Hematopoietic multipotent progenitor cell treated with erythropoietin and hydrocortisone succinate and interleukin-3 and kit ligand, for 4 days (in vitro differentiated cells): ENCODE measurements at places on chromosomes 6 and 20.
A peak's percentile ranks its signal among the peaks of the same experiment; 100 is the strongest.

DNA sequence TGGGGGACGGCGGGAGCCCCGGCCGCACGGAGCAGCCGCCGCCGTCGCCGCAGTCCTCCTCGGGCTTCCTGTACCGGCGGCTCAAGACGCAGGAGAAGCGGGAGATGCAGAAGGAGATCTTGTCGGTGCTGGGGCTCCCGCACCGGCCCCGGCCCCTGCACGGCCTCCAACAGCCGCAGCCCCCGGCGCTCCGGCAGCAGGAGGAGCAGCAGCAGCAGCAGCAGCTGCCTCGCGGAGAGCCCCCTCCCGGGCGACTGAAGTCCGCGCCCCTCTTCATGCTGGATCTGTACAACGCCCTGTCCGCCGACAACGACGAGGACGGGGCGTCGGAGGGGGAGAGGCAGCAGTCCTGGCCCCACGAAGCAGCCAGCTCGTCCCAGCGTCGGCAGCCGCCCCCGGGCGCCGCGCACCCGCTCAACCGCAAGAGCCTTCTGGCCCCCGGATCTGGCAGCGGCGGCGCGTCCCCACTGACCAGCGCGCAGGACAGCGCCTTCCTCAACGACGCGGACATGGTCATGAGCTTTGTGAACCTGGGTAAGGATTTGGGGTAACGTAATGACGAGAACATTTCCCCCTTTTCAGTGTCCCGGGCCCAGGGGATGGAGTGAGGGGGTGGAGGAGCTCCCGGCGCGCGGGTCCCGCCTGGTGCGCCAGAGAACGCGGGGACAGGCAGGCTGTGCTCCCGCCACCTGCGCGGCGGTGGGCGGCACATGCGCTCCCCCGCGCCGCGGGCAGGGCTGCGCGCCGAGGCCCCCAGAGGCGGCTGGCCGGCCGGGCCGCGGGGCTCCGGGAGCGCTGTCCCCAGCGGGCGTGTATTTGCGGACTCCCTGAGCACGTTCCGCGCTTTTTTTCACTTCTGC is 1.4 kb downstream of the BMP6 start:
- DNase-seq, result peak; percentile 40

- no peak for DNase-seq
These were observed 28.9 kb downstream of the SNX5 start for GRCh38 chr20:17939622-17940223.

DNA sequence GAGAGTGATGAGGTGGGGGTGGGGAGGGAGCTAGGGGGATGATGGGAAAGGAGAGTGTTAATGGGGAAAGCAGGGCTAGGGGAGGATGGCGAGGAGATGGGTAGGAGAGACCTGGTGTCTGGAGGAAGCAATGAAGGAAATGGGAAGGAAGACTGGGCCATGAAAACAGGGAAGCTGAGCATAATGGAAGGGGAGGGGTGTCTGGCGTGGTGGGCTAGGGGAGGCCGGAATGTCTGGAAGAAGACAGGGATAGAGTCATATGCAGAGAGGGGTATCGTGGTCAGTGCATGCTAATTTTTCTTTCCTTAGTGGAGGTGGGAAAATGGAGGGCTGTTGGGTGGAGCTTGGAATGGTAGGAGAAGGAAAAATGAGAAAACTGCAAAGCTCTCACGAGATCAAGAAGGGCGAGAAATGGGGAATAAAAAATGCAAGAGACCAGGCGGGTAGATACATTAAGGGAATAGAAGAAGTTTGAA is 423 bp downstream of the KLHDC3 start:
- peak; percentile 38 for DNase-seq

DNA sequence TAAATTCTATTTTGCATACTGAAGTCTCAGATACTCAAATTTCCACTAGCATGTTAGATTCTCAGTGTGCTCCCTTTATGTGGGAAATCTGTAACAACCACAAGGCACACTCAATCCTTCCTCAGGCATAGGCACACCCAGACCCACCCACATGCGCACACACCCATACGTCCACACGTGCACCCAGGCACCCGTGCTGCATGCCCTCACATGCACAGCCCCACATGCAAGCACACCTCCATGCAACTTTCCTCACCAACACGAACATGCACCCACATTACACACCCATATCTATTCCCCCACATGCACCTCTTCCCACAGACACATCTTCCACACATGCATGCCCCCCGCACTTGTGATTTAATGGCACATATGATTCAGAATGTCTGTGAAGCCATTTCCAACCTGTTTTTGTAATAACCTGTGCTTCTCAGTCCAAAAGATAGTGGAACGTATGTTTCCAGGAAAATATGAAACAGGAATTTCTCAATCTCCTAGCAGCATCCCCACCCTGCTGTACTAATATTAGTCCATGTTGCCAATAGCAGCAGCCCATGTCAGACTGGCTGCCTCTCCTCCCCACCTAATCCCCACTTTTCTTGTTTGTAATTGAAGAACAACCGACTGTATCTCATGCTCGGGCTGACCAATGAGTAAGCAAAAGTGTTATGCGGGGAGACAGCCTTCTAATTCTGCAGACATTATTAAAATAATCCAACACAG is 11.3 kb upstream of the CYP24A1 start:
- no peak for DNase-seq

- DNase-seq, result no peak
These were observed 57.6 kb upstream of the DYNLRB1 start for GRCh38 chr20:34458631-34459030.

DNA sequence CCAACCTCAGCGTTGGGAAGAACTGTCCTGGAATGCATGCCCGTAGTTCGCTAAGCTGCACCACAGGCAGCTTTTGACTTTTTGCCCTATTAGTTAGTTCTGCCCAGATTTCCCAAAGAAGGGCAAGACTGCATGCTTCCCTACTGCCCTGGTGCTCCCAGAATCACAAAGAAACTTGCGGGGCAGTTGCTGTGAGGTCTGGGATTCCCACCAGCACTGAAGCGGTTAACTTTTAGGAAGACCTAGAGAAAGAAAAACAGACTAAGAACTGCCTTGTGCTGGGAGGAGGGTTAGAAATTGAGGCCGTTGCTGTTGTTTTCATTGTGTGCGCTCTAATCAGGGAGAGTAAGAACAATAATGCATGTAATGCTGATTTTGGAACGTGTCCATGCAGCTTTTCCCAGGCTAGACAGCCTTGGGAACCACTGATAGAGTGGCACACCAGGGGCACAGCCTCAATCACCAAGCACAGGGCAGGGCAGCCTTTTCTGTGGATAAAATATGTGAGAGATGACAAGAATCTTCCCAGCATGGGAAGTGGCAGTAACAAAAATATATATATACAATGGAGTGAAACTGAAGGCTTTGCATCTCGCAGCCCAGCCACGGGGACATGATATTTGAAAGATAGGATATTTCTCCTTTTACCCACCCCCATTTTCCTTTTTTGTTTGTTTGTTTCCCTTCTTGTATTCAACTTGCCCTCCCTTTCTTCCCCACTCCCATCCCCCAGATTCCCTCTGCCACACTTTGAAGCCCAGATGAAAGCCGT is 137.7 kb upstream of the HEY2 start:
- no peak for DNase-seq

DNA sequence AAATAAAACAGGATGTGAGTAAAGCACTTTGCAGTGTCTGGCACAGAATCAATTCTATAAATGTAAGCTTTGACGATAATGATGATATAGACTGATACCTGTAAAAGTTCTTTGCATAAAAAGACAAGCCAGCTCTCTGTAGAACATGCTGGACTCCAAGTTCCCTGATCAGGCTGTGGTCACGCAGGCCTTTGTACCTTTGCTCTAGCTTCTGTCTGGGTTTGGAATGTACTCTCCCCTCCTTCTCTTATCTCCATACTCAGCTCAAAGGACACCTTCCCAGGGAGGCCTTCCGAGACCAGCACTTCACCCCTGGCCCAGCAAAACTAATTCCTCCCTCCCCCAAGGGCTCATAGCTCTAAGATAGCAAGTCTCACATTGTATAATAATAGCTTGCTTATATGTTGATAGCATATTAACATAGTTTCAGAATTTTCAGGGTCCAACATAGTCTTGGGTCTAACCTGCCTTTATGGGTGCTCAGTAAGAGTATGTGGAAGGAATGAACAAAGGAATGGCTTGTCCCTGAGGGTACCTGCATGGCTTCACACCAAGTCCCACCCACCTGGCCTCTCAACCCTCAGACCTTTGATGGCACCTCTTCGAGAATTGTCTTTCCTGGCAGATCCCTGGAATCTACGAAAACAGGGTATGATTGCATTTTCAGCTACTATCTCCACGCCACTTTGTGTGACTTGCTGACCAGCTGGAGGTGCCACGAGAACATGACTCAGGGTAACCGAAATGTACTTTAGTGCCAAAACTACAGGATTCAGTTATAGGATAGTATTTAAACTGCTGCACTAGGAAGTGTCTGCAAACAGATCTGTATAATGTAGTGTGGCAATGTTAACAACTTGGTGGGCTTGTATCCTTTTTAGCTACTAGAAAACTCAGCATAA is 41.7 kb upstream of the PIM1 start:
- peak; percentile 49 for DNase-seq

DNA sequence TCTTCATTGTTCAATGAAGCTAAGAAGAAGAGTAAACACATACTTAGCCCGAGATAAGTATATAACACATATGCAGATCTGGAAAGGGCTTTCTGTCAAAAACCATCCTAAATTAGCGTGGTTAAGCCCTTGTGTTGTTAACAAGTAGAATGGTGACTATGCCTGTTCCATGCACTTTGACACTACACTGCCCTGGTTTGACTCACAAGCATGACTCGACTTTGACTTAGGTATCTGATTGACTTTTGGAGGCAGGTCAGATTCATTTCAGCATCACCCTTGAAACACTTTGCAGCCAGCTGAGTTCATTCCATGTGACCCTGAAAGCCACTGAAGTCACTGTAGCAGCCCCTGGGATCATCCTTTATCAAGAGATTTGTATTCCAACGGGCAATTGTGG is 239.8 kb downstream of the TBX18 start:
- no peak for DNase-seq

- peak; percentile 31 for DNase-seq
These were observed 46.4 kb upstream of the SLC35B3 start for GRCh38 chr6:8481727-8482126.

DNA sequence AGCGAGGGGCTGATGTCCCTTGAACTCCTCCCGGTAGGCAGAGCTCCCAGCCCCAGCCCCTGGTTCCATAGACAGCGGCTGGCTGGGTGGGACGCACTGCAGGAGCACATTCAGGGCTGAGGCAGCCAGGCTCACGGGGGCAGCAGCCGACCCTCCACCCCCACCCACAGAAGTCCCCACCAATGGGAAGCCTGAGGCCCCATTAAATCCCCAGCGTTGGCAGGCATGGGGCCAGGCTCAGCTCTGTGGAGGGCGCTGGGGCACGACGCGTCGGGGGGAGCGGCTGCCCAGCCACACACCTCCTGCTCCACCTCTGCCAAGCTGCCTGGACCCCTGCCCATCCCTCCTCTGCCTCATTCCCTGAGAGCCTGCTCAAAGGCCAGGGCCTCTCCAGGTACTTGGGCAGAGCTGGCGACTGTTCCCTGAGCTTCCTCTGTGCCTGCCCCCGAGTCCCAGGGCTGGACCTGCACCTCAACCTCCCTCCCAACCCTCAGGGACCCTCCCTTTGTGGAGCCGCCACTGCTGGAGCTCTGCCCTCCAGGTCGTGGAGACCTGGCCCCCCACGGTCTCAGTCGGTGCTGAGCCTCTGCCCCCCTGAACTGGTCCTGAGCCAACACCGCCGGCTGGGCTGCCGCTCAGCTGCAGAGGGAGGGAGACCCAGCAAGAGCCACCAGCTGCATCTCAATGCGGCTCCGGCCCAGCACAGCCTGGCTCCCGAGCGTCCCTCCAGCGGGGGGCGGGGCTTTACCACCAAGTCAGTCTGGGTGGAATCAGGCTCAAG is 9.1 kb downstream of the CHRNA4 start:
- no peak for DNase-seq

DNA sequence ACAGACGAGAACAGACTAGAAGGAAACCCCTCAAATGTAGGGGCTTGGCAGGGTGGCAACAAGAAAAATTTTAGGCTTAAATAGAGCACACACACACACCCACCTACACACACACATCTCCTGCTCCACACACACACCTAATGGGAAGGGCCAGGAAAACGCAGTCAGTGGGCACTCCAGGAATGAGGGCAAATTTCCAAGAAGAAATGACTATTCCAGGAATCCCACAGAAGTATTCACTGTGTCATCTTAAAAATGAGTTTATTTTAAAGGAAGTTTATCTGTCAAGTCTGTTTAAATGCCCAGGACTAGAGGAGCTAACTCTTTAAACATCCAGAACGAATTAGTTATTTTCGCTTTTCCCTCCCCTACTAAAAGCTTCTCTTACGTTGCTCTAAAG is 13.0 kb downstream of the ALDH8A1 start:
- no peak for DNase-seq

DNA sequence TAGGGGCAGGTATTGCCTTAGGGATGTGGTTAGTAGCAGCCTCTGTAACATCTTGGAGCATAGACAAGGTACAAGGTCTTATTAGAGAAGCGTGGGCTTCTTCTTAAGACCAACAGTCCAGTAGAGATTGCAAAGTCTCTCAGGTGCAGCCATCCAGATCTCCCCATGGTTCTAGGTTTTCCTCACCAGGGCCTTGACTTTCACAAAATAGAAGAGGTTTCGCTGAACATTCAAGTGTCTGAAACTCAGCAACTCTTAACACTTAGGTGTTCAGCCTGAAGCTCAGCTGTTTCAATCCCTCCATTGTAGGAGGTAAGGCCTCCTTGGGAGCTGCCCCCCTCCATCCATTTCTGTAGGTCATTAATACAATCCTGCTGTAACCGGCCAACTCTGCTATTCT is 44.4 kb downstream of the GOPC start:
- DNase-seq, result no peak

DNA sequence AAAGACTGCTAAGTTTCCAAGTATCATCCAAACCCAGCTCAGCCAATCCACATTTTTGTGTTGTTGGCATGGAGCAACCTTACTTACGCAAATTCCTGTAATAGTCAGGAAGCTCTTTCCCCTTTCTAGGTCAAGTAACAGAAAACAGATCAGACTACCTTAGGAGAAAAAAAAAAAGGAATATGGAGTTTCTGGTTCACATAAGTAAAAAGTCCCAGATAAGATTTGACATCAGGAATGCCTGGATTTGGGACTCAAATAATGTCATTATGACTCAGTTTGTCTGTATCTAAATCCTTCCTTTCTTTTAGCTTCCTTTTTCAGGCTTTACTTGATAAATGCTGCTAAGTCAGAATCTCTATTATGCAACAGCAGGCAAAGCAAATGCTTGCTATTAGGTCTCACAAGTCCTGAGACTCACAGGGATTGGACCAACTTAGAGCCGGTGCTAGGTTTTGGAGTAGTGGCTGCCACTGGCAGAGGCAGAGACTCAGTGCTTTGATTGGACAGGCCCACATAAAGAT is 44.5 kb downstream of the NCOA7 start:
- DNase-seq, result peak; percentile 43

- DNase-seq, result peak; percentile 19
These were observed 202.1 kb downstream of the NFATC2 start for GRCh38 chr20:51340451-51340840.

- no peak for DNase-seq
These were observed 333.9 kb upstream of the CNR1 start for GRCh38 chr6:88499845-88500699.
